ENCODE measurements at places on chromosomes 12 and 14. TPM values are rescaled to one million over a fixed set of nuclear protein-coding genes. Genes with fewer than 3 reads are reported as not detected.

GRCh38 chr14:96502621-96503305 lies 581 bp downstream of the PAPOLA start:
- DNase-seq = peak; percentile 9

GRCh38 chr14:35399083-35399937 lies 5.2 kb downstream of the NFKBIA start:
- no peak for DNase-seq

GRCh38 chr14:74583689-74584434 lies 28.2 kb downstream of the LTBP2 start:
- DNase-seq = no peak

- no peak for DNase-seq
Measured at GRCh38 chr12:122844366-122844971, 9.2 kb downstream of the HIP1R start.

DNA sequence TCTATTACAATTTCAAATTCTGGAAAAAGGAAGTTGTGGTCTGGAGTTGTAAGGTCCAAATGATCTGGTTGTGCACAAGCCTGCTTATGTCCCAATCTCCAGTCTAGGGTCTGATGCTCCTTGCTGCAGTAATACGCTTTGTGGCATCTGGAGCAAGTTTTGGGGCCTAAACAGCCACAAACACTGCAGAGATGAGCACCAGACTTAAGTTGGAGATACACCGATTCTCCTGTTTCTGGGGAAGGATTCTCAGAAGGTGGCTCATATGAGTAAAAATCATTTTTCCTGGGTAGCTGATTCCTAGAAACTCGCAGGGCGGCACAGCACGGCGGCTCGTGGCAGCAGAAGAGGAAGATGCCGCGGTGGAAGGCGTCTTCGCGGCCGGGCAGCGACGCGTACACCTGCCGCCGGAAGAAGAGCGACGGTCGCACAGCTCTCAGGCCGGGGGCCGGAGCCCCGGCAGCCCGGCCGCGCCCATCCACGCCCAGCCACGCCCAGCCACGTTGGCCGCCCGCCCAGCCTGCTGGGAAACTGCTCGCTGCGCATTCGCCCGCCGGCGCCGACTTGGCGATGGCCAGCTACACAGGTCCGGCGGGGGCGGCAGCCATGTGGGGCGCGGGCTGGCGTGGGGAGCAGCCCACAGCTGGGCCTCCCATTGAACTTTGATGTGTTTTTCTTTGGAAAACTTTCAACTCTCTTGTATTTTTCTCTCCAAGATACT lies 129.0 kb downstream of the ASCL4 start:
- no peak for DNase-seq

DNA sequence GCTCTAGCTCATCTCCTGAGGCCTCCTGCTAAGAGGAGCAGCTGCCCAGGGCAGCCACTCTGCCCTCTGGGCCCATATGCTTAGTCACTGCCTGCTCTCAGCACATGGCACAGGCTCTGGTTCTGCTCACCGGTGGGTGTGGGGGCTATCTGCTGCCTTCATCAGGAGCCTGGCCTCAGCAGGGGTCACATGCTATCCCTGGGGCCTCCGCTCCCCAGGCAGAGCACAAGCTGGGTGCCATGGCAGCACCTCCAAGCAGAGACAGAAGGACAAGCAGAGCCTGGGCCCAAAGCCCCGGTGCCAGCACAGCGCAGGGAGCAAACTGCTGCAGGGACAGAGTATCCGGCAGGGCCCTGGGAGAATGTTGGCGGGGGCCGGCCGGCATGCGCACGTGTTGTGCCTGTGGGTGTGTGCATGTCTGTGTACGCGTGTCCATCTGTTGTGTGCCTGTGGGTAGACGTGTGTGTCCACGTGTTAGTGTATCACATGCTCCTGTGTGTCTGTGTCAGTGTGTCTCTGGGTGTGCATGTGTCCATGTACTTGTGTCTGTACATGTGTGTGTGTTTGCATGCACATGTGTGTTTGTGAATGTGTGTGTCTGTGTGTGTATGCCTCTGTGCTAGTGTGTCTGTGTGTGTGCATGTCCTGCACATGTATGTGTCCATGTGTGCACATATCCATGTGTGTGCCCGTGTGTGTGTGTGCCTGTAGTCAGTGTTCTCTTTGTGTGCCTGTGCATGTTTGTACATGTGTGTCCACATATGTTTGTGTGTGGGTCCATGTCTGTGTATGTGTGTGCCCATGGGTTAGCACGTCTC lies 326.9 kb downstream of the TMEM121 start:
- no peak for DNase-seq

DNA sequence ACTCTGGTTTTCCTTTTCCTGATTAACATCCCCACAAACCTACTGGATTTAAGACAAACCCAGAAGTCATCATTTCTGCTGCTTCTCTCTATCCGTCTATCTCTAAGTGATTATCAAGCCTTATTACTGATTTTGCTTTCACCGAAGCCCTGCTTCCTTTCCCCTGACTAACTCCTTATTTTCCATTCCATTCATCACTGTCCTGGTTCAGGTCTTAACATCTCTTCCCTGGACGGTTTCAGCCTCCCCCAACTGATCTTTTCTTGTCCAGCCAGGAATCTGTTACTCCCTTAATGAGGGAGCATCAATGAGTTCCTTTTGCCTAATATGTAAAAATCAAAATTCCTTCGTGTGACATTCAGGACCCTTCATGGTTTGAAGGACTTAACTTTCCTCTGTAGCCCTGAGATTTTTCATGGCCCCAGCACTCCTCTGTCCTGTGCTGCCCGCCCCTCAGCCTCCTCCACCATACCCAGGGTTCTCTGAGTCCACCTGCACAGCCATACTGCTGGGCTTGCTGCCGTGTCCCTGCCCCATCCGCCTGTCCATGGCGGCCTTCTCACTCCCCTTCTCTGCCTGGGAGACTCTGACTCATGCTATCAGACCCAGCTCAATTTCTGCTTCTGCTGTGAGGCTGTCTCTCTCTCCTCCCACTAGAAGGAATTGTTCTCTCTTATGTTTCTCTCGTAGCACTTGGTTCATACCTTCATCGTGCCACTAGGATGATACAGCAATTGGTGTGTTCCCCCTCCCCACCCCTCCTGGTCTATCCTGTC lies 167.8 kb upstream of the HIF1A start:
- no peak for DNase-seq

The PTCSC3 gene
- polyA plus RNA-seq = not detected

DNA sequence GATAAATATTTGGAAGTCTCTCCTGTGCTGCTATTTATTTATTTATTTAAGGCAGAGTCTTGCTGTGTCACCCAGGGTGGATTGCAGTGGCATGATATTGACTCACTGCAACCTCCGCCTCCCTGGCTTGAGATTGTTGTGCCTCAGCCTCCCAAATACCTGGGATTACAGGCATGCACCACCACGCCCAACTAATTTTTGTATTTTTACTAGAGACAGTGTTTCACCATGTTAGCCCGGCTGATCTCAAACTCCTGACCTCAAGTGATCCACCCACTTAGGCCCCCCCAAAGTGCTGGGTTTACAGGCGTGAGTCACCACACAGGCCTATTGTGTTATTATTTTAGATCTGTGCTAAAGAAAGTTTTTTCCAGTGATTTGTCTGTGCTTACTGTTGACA lies 225.2 kb downstream of the CCER1 start:
- DNase-seq = no peak

The EXOC3L4 gene
- polyA plus RNA-seq = 0.80 TPM

DNA sequence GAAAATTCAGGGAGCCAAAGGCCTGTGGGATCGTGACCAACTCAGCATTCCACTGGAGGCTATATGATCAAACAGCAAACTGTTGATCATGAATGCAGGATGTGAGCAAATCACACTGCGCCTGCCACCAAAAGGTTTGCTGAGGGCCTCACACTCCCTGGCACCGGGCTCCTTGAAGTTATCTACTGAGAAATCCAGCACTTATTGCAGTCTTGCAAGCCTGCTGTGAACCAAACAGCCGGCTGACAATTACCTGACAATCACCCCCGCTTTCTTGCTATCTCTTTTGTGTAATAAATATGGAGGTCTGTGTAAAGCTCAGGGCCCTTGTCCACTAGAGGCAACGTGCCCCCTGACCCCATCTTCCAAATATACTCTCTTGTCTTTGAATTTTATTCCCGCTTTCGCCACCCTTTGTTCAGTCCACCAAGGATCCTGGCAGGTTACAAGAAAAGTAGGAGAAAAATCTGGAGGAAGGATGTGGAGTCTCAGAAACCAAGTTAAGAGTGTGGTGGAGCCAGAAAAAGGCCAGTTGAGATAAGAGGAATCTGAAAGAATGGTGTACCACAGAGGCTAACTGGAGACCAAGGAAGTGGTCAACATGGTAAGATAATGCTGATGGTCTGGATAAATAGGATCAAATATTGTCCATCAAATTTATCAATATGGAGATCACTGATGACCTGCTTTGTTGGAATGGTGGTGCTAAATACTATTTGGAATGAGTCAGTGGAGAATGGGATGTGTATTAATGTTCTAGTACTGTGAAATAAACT lies 229.2 kb downstream of the ALX1 start:
- DNase-seq = no peak

The AMHR2 gene
- 0.09 TPM for polyA plus RNA-seq

Measured in forelimb muscle (tissue), 1 donor.